ENCODE measurements at places on chromosomes 11 and 22. TPM values are rescaled to one million over a fixed set of nuclear protein-coding genes. Genes with fewer than 3 reads are reported as not detected.
A peak's percentile ranks its signal among the peaks of the same experiment; 100 is the strongest.

GRCh38 chr11:35796562-35796961 is 134.0 kb downstream of the TRIM44 start:
- DNase-seq: no peak

- DNase-seq: no peak
Measured at GRCh38 chr11:80096736-80097135, 655.9 kb upstream of the TENM4 start.

- no peak for DNase-seq
Measured at GRCh38 chr11:79437981-79438630, 2.7 kb downstream of the TENM4 start.

Gene MGAT3
- total RNA-seq: 9.2 TPM

DNA sequence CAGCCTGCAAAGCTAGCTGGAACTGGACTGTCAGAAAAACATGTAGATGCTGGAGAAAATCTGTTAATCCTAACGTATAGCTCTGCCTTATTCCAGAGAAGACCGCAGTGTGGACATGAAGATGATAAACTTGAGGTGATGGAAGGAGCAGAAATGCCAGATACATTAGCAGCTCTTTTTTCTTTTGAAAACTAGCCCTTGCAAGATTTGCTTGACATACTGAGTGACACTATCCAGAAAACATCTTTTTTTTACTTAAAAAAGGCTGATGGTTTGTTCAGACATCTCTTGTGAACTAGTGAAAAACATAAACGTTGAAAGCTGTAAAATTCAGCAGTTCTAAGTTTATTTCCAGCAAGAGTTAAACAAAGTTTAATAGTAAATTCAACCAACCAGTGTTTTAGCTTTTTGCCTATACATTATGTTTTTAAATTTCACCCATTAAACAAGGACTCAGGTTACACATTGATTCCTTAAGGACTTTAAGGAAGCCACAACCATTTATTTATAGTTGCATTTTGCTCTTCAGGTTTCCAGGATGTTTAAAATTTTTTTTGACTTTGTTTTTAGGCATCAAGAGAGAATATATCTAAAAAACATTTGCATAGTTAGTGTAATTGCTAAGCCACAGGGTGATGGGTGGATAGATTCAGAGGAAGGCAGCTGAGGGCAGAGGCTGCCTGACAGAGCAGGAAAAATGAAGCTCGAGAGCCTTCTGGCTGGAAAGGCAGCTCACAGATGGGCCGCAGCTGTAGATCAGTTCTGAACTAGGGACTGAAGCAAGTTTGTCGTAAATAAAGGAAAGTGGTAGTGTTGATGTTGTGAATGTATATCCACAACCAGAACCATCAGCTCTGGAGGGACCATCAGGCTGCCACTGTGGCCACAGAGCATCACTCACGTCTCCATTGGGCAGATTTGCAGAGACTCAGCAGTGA is 9.5 kb downstream of the SNAP29 start:
- no peak for DNase-seq

Gene DAGLA
- 4.1 TPM for total RNA-seq

Gene AQP11
- total RNA-seq: 0.64 TPM

GRCh38 chr11:78572394-78572793 is 2.3 kb downstream of the NARS2 start:
- DNase-seq: no peak

GRCh38 chr11:1565173-1565903 is 6.7 kb downstream of the DUSP8 start:
- no peak for DNase-seq

- DNase-seq: no peak
Measured at GRCh38 chr11:27696115-27696514, 4.1 kb downstream of the BDNF start.

- DNase-seq: peak; percentile 18
Measured at GRCh38 chr11:1943576-1943975, 3.6 kb upstream of the MRPL23 start.

DNA sequence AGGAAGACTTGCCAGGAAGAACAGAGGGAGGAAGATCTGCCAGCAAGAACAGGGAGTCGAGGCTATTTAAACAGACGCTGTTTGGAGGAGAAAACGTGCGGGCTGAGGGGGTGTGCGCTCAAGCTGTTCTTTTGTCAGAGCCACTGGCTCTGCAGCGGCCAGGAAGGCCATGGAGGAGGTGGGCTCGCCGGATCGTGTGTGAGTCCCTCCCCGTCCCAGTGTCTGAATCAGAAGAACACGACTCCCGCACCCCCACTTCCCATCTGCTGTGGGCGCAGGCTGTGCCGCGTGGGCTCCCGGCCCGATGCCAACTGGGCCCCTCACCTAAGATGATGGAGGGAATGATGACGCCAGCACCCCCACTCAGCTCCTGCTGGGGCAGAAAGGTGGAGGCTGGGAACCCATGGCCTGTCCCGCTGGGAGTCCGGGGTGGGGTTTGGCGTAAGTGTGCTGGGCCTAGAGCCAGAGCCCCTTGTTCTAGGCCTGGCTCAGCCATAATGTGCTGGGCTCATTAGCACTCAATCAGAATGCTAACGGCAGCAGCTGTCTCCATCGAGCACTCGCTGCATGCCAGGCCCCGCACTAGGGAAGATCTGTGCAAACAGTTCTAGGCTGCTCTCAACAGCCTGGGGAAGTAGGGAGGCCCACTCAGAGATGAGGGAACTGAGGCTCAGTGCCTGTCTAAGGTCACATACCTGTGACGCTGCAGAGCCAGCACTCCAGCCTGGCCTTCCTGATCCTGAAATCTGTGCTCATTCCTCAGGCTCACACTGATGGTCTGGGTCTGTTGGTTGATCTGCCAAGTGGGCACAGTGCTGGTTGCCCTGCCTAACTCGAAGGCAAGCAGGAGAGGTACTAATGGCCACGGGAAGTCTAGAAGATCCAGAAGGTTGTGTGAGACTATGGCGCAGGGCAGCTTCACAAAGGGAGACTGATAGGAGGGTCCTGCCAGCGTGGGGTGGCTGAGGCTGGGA is 11.5 kb downstream of the NPTXR start:
- DNase-seq: no peak

DNA sequence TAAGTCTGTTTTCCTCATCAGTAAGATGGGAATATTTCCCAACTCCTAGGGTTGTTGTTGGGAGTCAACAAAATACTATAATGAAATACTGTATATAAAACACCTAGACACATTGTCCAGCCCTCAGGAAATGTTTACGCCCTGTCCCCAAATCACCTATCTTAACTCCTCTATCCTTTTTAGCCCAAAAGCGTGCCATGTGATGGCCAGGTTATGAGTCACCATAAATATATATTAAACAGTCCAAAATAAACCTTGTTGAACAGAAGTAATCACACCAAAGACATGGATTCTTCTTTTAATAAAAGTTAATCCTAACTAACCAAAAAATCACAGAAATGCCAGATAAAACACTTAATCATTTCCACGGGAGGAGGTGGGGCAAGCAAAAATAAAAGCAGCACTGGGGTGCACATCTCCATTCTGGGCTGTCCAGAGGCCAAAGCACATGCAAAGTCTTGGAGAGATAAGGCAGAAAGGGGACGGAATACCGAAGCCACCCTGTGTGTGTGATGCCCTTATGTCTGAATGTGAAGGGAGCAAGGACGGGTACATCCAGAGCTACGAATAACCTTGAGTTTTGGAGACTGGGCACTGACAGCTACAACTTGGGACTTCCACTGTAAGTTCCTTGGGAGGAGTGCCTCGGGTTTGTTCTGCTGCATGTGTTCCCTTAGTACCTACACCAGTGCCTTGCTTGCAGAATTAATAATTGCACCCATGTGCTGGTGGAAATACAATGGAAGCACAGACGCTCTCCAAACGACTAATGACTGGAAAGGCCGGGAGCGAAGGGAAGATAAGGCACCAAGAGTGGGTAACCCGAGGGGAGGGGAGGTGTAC is 1.1 kb downstream of the OSBP start:
- no peak for DNase-seq

GRCh38 chr22:36564422-36565158 is 35.6 kb upstream of the EIF3D start:
- DNase-seq: no peak

Gene TP53AIP1
- not detected for total RNA-seq

- DNase-seq: peak; percentile 83
Measured at GRCh38 chr22:32265882-32266767, 11.0 kb upstream of the SLC5A4 start.

DNA sequence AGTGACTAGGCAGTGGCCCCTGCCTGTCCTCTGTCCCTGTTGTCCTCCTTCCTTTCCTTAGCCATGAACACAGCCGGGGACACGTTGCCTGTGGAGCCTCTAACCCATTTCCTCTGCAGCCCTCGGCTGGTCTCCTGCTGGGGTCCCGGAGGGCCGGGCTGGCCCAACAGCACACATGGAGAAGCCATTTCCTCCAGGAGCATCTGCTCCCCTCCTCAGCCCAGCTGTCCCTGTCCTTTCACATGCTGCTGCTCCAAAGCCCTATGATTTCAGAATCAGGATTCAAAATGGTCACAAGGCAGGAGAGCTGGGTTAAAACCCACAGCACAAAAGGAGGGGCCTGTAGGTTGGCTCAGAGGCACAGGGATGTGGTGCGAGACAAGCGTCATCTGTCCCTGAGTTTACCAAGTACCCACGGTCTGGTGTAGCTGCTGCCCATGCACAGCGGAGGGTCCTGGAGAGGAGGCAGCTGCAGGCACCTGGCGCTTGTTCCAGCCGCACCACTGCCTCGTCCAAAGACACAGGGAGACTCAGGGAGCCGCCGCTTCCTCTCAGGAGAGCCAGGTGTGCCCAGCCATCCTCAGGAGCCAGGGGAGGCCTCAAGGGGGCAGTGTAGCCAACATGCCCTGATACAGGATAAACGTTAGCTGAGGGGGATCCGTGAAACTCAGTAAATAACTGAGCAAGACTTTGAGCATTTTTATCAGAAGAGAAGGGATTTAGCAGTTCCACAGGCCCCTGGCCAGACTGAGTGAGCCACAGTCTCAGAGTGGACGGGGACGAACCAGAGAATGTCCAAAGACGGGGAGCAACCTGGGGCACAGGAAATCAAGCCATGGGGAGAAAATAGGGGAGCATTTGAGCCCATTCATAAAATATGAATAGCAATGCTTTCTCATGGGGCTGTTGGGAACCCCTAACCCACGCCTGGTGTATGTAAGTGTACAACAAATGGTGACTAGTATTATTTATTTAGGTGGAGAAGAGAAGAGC is 3.9 kb upstream of the VSIG10L2 start:
- peak; percentile 85 for DNase-seq

DNA sequence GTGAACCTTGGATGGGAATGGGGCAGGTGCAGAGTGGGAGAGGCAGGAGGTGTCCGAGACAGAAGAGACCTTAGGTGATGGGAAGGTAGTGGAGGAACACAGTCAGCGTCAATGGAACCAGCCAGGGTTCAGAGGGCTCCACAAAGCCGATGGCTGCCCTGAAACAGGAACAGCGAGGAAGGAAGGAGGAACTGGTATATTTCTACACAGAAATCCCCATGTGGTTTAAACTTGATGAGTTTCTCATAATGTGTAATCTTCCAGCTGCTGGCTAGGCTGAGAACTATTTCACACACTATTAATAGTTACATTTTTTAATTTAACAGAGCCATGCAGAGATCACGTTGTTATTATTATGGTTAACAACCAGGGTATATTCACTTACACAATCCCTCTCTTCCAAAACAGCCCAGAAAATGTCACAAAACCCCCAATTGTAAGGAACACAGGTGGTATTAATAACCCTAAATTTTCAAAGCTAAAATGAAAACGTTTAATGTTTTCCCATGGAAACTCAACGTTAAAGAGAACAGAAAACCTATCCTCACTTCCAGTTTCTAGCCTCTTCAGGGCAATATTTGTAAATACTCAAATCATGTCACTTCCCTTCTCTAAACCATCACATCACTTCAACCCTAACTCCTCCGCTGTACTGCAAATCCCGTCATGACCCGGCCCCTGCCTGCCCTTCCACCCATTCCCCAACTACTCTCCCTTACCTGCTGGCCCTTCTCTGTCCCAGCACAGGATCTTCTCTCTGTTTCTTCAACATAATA is 74.5 kb upstream of the ARFGAP3 start:
- DNase-seq: no peak

DNA sequence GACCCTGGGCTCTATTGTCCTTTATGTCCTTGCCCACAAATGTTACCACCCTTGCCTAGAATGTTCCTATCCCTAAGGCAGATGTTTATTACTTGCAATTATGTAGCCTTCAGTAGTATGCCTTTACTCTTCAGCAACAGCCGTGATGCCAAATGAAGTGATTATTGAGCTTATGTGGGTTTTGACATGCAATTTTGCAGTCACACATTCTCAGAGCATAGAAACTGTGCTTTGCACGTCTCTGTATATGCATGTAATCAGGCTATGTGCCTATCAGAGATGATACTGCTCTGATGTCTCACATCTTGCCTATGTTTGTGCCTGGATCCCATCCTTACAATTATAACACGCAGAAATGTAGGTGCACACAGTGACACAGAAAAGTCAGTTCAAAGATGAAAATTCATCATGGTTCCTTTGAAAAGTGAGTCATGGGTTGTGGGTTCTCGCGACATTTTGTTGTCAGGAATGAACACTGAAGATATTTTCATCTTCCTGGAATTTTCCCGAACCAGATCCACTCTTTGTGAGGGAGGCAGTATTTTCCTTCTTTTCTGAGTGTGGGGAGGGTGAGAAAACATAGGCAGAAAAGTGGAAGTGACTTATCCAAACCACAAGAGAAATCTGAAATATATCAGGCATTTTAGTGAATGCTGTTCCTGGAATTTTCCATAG is 81.1 kb downstream of the BMAL1 start:
- DNase-seq: no peak

Gene TPH1
- 0.15 TPM for total RNA-seq

- no peak for DNase-seq
Measured at GRCh38 chr11:63829823-63830489, 9.0 kb upstream of the MARK2 start.

- no peak for DNase-seq
Measured at GRCh38 chr11:74550991-74551753, 41.2 kb upstream of the POLD3 start.

Gene ST14
- total RNA-seq: 1.0 TPM

Measured in right cardiac atrium (tissue), 5 donors.